OCI-LY7 (cell line): ENCODE measurements at places on chromosomes 5 and 9. TPM values are rescaled to one million over a fixed set of nuclear protein-coding genes. Genes with fewer than 3 reads are reported as not detected.

The GLRA1 gene
- total RNA-seq = not detected in 2 replicates

The ZFP37 gene
- total RNA-seq = 1.3 and 1.6 TPM in 2 replicates

The ZDHHC11B gene
- total RNA-seq = 0.26 and 0.29 TPM in 2 replicates

The LECT2 gene
- not detected in 2 replicates for total RNA-seq

The MARCHF11 gene
- total RNA-seq = not detected in 2 replicates
